ENCODE measurements at places on chromosomes 3 and 15. TPM values are rescaled to one million over a fixed set of nuclear protein-coding genes. Genes with fewer than 3 reads are reported as not detected.

Gene GUCA1C
- not detected for total RNA-seq

Gene SLC15A2
- not detected for total RNA-seq

Gene SLC22A13
- 0.29 TPM for total RNA-seq

Gene PAK6
- 2.6 TPM for total RNA-seq

Gene LRRC3B
- not detected for total RNA-seq

Gene GABRB3
- not detected for total RNA-seq

Gene C3orf85
- total RNA-seq: not detected

Gene POTEB3
- not detected for total RNA-seq

Gene TAGLN3
- total RNA-seq: not detected

Gene RPL4
- total RNA-seq: 1,587 TPM

Gene CLDN18
- 931 TPM for total RNA-seq

Gene GOLGA6L9
- total RNA-seq: 13.6 TPM

Gene LIPH
- total RNA-seq: 257 TPM

Gene CHCHD4
- 11.2 TPM for total RNA-seq

Gene ASB14
- total RNA-seq: 0.29 TPM

Gene NLGN1
- total RNA-seq: 10.5 TPM

Gene LRRN1
- total RNA-seq: 4.9 TPM

Gene IGDCC3
- total RNA-seq: not detected

Gene DAPK2
- total RNA-seq: 16.8 TPM

Gene CBLB
- 75.9 TPM for total RNA-seq

Gene PLA2G4D
- total RNA-seq: 1.2 TPM

Gene GP9
- total RNA-seq: not detected

Gene SLC24A5
- not detected for total RNA-seq

Gene WNT5A
- 13.0 TPM for total RNA-seq

Gene POLQ
- 0.58 TPM for total RNA-seq

Gene TEX55
- not detected for total RNA-seq

Gene TTC23
- 75.3 TPM for total RNA-seq

Gene TIMP4
- 3.6 TPM for total RNA-seq

Gene STAG1
- 47.7 TPM for total RNA-seq

Gene CCDC13
- total RNA-seq: not detected

Gene ZMAT3
- total RNA-seq: 12.1 TPM

Gene EDC3
- 17.1 TPM for total RNA-seq

Gene GP5
- total RNA-seq: not detected

Gene NANOGP8
- total RNA-seq: not detected

Gene ONECUT1
- total RNA-seq: not detected

Gene DLEC1
- total RNA-seq: not detected

Gene CMTM7
- total RNA-seq: 54.9 TPM

Gene HRH1
- total RNA-seq: 2.8 TPM
